ENCODE measurements at places on chromosomes 5 and 9.

DNA sequence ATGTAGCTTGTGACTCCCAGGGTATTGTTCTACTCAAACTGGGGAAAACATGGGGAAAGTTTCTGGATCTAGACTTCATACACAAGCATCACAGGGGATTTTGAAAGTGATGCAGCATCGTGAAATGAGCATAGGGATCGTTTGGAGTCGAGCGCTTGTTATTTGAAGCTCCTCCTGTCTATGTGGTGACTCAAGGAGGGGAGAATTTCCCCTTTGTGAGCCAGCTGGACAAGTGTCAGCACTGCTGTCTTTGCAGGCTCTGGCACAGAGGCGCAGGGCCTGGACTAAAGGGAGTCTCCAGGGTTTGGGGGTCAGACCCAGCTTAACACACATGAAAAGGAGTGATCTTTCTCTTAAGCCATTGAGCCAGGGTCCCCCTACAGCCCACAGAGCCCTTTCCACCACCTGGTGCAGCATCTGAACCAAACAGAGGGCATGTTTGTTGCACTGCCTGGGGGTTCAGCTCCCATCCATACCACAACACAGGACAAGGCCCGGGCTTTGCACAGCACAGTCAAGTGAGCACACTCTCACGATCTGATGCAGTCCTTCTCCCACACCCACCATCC is 51.0 kb downstream of the IRF1 start:
- DNase-seq = no peak

GRCh38 chr5:66843065-66843464 is 246.9 kb downstream of the MAST4 start:
- no peak for DNase-seq

DNA sequence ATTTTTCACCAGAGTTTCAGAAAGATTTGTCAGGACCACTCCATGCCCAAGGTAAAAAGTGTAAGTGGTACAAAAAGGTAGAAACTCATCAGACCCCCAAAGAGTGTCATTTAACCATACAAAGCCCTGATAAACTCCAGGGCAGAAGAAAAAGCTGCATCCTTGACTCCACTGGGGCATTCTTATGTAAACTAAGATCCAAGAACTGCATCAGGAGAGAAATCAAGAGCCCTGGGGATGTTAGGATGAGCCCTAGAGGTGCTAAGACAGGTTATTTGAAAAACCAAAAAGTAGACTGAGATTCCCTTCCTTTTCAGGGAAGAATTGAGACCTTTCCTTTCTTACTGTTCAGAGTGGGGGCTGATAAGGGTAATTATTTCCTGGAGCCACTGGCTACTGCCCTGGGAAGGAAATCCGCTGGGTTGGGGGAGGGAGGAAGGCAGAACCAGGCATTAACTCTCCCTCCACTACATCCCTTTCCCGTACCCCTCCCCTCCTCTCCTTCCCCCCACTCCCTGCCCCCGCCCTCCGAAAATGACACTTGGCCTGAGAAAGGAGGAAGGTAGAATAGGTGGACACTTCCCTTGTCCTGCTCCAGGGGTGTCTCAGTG is 54.7 kb downstream of the FXN start:
- no peak for DNase-seq

GRCh38 chr9:111076519-111076918 is 38.2 kb upstream of the LPAR1 start:
- DNase-seq = no peak
